ENCODE measurements at places on chromosomes 5 and 9.

DNA sequence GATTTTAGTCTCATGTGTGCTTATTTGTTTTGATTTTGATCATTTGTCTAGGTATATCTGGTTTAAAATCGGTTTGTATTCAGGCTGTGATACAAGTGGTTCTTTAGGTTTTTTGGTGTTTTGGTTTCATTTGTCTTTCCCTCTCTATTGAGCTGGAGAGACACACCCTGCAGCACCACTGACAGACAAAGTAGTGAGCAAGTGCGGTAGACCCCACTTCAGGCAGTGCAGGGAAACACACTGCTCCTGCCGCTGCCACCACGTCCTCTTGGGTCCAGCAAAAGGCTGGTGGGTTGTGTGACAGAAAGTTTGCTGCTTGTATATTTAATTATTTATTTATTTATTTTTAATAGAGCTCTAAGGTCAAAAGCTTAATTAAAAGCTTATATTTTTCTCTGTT, 801.0 kb downstream of the NR2F1-AS1 start:
- DNase-seq: no peak

DNA sequence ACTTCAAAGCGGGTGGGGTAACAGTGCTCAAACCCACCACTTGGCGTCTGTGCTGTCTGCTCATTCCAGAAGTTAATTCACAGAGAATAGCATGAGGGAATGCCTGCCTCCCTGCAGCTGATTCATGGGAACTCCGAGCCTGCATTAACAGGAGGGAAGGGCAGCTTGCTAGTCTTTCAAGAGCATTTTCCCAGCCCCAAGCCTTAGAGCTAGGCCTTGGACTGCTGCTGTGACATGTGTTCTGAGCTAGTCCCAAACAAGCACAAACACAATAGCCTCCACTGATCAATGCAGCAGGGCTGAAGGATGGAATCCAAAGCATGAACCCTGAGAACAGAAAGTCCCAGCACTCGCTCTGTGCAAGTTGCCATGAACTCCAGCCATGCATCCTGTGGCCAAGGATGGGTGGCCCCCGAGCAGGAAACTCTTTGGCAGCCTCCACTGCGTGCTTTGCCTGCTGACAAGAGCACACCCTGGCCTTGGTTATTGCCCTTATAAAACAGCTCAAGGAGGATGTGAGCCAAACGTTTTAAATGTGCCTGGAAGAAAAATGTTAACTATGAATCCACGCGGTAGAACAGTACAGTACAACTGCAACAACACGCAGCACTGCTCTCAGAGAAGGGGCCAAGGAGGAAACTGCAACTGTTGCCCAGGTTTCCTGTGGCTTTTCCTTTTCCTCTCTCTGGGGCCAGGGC, 653.1 kb upstream of the KLF4 start:
- DNase-seq: no peak

DNA sequence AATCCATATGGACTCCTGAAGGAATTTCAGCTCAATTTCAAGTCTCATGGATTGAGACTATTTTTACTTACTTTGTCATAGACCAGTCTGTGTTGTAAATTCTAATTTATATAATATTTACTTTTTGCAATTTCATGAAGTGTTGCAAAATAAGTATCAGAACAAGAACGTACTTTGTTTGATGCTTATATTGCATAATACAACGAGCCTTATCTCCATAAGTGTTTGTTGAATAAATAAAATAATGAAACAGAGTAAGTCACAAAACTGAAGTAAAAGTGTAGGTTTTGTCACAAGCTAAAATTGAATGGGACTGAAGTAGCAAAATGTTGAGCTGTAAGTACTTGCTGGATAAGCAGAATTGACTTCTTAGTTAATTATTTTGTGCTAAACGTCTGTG, 3.0 kb upstream of the LIFR start:
- no peak for DNase-seq

GRCh38 chr9:72734631-72735030, 213.2 kb downstream of the TMC1 start:
- no peak for DNase-seq

DNA sequence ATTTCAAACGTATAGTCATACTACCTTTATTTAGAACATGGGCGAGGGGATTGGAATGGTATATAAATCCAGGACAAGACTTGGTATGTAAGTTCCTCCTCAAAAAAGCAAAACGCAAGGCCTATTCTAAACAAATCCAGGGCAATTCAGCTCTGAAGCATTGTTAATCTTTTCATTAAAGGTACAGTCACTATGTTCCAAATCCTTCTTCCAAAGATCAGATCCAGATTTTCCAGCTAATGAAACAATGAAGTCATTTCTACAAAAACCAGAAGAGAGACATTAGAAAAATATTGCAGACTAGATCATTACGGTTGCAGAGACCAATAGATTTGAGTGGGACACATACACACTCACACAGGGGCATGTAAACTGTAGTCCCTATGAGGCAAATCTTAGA, 116.1 kb upstream of the BNC2 start:
- no peak for DNase-seq

DNA sequence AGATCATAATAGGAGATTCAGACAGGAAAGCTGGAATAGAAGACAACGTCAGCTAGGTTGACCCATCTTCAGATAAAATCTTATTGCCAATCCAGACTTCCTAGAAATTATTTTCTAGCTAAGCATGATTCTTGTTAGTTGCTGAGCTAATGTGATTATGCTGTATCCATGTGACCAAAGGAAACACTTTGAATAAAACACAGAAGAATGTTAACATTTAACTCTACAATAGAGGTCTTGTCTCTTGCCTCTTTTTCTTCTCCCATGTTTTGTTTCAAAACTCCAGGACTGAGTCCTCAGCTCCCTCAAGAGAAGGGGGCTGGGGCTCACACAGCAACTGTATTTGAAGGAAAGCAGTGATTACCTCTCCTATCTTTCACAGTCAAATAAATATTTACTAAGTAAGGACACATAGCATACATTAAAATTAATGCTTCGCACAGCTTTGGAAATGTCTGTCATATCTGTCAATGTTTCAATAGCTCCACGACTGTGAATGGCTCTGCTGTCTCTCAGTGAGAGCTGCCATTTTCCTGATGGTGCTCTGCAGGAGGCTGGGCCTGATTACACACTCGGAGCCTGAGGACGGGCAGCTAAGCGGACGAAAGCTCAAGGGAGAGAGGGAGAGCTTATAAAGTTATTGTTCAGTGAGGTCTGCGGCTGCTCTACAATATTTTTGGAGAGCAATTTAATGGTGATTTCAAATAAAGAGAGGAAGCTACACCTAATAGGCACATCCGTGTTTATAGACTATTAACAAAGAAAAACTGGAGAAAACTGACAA, 64.8 kb upstream of the ZNF462 start:
- DNase-seq: no peak

DNA sequence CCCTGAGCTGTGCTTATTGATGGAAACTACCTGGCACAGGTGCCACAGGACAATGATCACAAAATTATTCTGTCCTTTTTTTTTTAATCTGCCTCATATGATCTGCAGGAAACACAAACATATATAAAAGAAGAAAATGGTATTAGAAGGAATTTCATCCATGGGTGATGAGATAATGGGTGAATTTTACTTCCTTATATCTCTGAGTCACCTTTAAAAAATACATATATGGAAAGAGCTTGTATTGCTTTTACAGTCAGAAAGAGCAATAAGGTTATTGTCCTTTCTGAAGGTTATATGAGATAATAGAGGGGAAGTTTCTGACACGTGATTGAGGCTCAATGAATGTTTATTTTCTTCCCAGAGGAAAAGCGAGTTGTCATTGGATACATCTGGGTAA, 31.6 kb downstream of the NEURL1B start:
- no peak for DNase-seq

- no peak for DNase-seq
Observed at GRCh38 chr5:125149527-125149926, 403.1 kb upstream of the ZNF608 start.

GRCh38 chr5:139402561-139403158, 1.2 kb downstream of the SPATA24 start:
- no peak for DNase-seq

- DNase-seq: no peak
Observed at GRCh38 chr5:72183101-72183520, 75.8 kb downstream of the MAP1B start.

- DNase-seq: no peak
Observed at GRCh38 chr9:131103535-131103934, 7.2 kb downstream of the AIF1L start.

DNA sequence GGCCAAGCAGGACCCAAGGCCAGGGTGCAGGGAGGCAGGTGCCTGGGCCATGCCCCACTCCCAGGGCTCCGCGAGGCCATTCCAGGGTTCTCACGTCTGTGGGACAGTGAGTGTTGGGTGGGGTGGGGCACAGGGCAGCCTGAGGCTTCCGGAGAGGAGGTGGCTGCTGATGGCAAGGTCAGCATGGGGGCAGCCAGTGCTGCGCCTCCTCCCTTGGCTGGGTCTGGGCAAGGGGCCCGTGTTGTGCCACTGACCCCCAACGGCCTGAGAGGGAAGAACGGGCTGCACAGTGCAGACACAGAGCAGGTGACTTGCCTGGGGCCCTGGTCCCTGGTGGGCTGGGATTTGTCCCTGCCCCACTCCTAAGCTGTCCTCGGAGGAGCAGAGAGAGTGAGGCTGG, 82.1 kb downstream of the RXRA start:
- DNase-seq: no peak

DNA sequence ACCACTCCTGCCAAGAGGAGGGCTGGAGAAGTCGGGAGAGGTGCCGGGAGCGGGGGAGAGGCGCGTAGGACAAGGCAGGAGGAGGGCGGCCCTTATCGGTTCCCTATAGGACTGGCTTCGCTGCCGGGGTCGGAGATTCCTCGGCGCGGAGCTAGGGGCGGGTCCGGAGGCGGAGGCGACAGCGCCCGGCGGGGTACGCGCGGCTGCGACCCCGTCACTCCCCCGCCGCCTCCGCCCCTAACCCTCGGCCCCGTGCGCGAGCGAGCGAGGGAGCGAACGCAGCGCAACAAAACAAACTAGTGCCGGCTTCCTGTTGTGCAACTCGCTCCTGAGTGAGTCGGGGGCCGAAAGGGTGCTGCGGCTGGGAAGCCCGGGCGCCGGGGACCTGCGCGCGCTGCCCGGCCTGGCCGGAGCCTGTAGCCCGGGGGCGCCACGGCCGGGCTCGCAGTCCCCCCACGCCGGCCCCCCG, 2.0 kb downstream of the GLIS3 start:
- peak; percentile 78 for DNase-seq

DNA sequence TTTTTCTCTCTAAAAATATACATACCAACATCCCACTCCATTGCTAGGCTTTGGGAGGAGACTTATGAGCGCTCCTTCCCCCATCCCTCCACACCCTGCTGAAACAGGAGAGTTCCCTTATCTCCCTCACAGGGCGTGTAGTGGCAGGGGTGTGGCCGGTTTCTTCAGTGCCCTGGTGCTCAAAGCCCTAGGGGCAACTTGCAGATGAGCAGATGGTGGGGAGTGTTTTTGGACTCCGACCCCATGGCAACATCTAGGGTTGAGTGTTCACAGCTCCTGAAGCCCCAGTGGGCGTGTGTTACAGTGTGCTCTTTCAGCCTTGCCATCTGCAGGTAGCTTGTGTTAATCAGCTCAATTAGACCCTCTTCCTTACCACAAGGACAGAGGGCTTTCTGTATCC, 409.5 kb downstream of the MAT2B start:
- DNase-seq: no peak

GRCh38 chr9:94270009-94270408, 10.9 kb downstream of the ZNF169 start:
- no peak for DNase-seq

- no peak for DNase-seq
Observed at GRCh38 chr5:179763215-179763945, 30.4 kb upstream of the LTC4S start.

DNA sequence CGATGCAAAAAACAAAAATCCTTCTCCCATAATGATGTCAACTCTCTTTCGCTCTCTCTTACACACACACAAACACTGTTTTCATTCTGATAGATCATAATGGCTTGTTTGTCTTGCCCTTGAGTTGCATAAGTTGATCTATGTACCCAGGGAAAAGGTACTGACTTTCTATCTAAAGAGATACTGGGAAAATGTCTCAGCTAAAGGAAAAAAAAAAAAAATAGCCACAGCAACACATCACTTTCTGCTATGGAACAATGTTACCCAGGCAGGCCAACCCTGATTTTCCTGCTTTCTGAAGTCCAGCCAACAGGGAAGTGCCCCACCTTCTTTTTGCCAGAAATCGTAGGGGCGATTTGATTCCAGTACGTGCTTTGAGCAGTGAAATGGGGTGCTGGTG, 212.6 kb upstream of the ACTBL2 start:
- DNase-seq: no peak

DNA sequence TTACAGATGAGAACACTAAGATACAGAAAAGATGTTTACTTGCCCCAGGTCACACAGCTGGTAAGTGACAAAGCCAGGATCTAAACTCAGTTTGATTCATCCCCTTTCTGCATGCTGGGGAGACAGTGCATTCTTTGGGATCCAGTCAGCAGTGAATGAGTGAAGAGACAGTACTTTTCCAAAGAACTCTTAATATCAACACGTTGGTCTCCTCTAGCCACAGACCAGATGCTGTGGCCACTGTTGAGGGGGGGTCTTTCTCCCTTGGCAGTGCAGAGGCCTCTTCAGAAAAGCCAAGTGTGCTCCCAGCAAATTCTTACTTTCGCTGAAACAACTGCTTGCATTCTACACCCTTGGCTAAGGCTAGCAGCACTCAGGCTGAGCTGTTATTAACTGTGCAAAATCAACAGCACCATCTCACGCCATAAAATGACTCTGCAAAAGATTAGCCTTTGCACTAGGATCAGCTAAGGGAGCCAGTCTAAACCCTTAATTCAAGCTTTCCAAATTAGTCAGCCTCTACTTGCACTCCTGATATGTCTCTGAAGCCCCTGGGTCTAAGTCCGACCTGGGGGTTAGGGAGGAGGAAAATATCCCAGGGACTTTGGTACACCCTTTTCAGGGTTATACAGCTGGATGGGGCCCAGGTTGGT, 4.8 kb upstream of the TMEM171 start:
- no peak for DNase-seq

GRCh38 chr5:133331941-133332340, 280.1 kb downstream of the HSPA4 start:
- DNase-seq: no peak

DNA sequence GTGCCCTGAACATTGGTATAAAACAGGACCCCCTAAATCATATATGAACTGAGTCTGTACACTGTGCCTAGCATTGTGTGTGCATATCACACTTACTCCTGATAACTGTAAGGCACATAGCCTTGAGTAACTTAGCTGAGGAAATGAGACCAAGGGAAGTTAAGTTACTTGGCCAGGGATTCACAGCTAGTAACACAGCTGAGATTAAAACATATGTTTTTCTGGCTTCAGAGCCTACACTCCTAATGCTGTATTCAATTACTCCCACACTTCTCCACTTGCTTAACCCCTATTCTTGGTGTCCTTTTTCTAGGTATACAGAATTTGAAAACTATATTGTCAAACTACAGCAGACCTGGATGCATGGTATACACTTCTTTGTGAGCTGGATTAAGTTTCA, 12.8 kb downstream of the GHR start:
- DNase-seq: no peak

GRCh38 chr9:15077946-15078729, 167.9 kb upstream of the FREM1 start:
- DNase-seq: no peak
